GM23338 (cell line): ENCODE measurements at places on chromosomes 1 and 21. TPM values are rescaled to one million over a fixed set of nuclear protein-coding genes. Genes with fewer than 3 reads are reported as not detected.

Gene PARS2
- total RNA-seq = 13.6 and 14.8 TPM in 2 replicates

- no peaks in the 10 kb centered on the region for H3K27me3 ChIP-seq
- no peak overlapping the region for H3K27ac ChIP-seq
Measured at GRCh38 chr21:46116776-46117585, 19.1 kb downstream of the COL6A2 start.

DNA sequence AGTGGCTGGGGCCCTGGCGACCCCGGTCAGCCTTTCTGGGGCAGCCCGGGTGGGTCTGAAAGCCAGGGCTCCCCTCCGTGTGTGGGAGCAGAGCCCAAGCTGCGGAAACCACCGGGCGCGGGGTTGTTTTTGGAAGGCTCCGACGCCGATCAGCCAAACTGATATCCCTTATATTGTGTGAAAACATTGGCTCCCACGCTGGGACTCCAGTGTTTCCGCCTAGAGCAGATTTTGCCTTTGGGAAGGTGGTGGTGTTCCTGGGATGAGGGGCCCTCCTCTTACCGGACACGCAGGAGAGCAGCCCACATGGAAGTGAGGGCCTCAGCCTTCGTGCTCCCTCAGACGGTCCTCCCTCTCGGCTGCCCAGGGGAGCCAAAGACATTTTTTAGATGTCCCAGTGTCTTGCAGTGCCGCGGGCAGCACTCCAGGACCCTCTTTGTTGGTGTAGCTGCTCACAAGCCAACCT is 54.3 kb downstream of the NGF start:
- no peak for DNase-seq
- H3K36me3 ChIP-seq = no peaks in the 10 kb centered on the region
- no peak overlapping the region for H3K4me3 ChIP-seq
- H3K27ac ChIP-seq = no peak overlapping the region
- no peaks in the 10 kb centered on the region for H3K27me3 ChIP-seq
- H3K4me1 ChIP-seq = no peaks in the 10 kb centered on the region

- H3K4me3 ChIP-seq = no peak overlapping the region
- no peak overlapping the region for H3K27ac ChIP-seq
- H3K27me3 ChIP-seq = peaks cover 67% of the 10 kb centered on the region
- no peak for DNase-seq
Measured at GRCh38 chr21:34882719-34883131, 166.4 kb downstream of the RUNX1 start.
